BE2C (cell line): ENCODE measurements at places on chromosomes 6 and 20.

GRCh38 chr6:113631666-113632065 is 225.5 kb upstream of the MARCKS start:
- DNase-seq, result no peak

- DNase-seq, result no peak
Observed at GRCh38 chr6:108744244-108744972, 103.8 kb upstream of the ARMC2 start.

GRCh38 chr20:7124120-7124519 is 356.6 kb downstream of the BMP2 start:
- no peak for DNase-seq

GRCh38 chr6:155980768-155981079 is 525.1 kb upstream of the NOX3 start:
- DNase-seq, result no peak

DNA sequence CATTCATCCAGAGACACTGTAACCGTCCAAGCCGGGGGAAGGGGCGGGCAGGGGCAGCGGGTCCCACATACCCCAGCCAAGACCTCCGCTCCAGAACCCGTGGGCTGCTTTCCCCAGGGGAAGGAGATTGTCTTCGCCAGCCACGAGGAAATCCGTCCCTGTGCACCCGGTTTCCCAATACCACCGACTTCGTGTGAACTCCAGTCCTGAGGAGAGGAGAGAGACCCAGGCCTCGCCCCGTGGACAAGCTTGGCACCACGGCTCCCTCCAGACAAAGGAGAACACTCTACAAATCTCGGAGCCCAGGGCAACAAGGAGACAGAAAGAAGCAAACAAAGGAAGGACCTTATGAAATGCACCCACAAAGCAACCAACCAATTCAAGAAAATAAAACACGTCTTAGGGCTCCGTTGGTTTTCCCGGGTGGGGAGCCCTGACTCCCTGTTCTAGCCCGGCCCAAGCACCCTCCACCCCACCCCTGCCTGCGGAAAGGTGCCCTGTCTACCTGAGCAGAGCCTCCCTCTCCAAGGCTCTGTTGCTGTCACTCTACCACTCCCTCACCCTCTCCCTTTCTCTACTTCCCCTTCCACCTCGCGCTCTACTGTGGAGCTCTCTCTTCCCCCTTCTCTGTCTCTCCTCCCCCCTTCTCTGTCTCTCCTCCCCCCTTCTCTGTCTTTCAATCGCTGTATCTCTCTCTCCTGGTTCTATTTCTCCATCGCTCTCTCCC is 1382.8 kb upstream of the DEFB115 start:
- no peak for DNase-seq

DNA sequence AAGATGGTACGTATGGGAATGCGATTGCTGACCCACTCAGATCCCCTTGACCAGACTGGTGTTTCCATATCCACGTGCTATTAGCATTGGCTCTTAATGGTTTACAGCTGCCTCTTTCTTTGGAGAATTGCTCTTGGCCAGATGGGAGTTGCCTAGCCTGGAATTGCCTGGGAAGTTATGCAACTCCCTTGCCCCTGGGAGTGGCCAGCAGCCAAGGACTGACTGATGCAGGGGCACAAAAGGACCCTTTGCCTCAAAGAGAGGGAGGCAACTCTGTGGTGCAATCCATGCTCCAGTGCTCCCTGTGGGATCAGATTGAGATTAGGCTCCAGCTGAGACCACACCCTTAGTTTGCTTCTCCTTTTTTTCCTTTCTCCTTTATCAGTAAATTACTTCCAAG is 203.5 kb upstream of the JAG1 start:
- DNase-seq, result no peak
